ENCODE measurements at places on chromosomes 2 and 18.

GRCh38 chr2:178700922-178701342, 106.3 kb downstream of the TTN start:
- DNase-seq: no peak

- DNase-seq: no peak
Observed at GRCh38 chr18:12246849-12247808, 7.0 kb upstream of the CIDEA start.

- no peak for DNase-seq
Observed at GRCh38 chr2:191760655-191761262, 82.8 kb downstream of the NABP1 start.

DNA sequence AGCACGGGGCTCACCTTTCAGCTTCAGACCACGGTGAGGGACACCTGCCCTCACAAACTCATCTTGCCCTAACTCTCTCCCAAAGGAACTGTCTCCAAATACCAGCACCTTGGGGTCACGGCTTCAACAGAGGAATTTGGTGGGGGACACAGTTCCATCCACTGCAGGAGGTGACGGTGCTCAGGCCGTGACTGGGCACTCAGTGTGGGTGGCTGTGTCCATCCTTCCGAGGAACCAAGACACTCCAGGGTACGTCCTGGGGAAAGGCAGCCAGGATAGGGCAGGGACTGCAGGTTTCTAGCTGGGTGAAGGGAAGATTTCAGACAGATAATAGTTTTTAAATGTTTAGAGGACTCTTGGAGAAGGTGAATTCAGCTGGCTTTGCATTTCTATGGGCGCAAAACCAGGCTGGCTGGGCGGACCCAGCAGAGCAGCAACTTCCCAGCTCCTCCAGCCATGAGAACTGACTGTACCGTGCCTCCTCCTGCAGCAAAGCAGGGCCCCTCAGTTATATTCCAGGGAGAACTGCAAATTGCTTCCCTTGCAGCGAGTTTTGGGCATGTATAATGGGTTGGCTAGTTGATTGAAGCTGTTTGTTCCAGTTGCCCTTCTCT, 23.9 kb upstream of the ALLC start:
- no peak for DNase-seq

DNA sequence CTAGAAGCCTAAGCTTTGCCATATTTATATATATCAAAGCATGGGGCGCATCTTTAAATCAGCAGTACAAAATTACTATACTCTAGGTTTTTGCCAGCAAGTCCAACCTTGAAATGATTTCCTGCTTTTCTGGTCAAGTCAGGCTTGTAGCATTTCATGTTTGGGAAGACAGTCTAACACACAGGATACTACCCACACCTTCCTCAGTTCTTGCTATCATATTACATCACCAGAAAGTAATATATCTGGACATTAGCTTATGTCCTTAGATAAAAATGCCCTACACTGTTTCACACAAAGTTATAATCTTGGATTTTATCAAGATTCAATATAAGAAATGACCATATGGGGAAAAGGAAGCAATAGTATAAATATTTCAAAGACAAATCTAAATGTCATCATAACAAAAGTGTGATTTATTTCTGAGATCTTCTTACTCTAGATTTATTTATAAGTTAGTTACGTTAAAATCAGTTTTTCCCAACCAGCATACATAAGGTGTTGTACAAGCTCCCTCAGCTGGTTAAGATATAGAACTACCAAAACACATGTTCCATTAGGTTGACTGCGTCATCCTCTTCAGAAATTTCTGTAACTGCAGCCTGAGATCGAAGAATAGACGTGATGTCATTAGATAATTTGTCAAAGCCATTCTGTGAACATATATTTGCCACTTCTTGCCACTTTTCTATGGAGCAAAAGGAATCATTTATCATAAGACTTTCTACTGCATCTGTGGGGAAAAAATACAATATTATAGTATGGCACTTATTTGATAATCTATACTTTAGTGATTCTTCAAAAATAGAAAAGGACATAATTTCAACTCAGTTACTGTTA, 56.6 kb downstream of the CLHC1 start:
- DNase-seq: peak; percentile 2
